Lower lobe of right lung (tissue), 2 donors: ENCODE measurements at places on chromosomes 1 and 21.

DNA sequence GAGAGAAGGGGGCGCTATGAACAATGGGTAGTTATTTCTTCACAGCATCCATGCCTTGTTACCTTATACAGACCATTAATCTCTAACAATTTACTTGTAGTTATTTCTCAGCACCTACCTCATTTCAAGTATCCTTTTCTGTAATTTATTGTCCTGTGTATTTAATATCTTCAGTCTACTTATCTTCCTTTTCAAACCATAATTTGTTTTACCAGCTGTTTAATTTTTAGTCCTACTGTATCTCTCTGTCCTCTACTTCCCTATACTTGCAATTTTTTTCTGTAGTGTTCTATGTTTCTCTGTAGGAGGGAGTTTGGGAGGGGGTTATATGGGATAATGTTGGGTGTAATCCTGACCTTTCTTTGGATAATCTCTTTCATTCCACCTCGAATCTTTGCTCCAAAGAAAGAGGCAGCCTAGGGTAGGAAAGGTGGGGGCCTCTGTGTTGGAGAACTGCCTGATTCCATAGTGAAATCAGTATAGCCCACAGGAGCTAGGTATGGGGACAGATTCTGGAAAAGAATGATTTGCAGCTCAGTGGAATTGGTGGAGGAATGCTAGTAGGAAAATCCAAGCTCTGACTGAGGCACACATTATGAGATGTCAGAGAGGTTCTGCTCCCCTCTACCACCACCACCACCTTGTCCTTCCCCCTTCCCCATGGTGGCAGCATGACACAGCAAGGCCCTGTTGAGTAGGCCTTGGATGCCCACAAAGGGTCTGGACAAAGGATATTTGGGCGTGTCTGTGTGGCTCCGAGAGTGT is 642 bp downstream of the MLLT11 start:
- DNase-seq = no peak

DNA sequence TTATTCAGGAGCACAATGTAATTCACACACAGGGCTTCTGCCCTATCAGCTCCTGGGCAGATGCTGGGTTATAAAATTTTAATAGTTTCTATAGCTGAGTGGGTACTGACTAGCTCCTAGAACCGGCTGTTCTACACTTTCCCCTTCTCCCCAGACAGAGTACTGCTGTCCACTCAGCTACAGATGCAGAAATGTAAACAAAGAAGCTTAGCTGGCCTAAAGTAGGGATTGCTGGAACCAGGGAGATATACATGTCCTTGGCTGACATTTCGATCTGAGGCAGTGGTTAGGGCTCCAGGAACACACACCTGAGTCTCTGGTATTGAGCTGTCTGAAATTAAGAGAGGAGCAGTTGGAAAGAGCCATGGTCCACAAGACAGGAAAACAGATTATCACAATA is 211.5 kb upstream of the USP24 start:
- DNase-seq = no peak

GRCh38 chr21:14522736-14523135 is 23.4 kb downstream of the SAMSN1 start:
- DNase-seq = no peak

DNA sequence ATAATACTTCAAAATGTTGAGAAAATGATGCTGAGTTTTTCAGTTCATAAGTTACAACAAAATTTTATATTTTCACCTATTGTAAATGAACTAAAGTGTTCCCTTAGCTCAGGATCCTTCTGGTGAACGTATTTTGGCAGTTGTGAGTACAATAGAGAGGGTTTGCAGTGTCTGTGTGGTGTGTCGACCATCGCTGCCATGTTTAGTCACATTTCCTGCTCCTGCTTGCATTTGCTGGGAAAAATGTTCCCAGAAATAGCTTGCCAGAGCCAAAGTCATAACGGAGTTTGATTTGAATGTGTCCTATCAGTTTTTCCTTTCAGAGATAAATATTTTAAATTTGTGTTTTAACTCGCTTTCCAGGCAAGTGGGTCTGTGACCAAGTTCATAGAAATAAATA is 117.1 kb upstream of the COL6A1 start:
- DNase-seq = no peak

- no peak for DNase-seq
Observed at GRCh38 chr1:43844114-43844513, 89.5 kb upstream of the ARTN start.
